ENCODE measurements at places on chromosomes 4 and X. TPM values are rescaled to one million over a fixed set of nuclear protein-coding genes. Genes with fewer than 3 reads are reported as not detected.

GRCh38 chrX:18898492-18898891 is 85.4 kb downstream of the PHKA2 start:
- no peak for DNase-seq

DNA sequence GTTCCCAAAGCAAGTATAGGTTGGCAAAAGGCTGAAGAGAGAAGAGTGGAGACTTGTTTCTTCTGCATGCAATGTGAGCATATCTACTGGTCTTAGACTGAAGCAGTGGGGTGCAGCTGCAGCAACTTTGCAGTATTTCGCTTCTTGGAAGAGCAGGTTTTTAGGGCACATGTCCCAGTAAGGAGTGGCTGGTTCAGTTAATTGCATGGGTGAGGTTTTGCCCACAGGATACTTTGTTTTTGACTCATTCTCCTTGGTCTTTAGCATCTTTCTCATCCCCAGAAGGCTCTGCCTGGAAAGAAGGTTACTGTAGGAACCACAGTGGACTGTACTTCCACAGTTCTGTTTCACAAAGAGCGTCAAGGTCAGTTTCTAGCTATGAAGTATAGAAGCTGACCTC is 68.0 kb upstream of the NR3C2 start:
- no peak for DNase-seq

IKBKG gene
- total RNA-seq, result 24.2 TPM

TRIM75 gene
- not detected for total RNA-seq

GRCh38 chrX:137549851-137550664 is 15.9 kb upstream of the ZIC3 start:
- no peak for DNase-seq

GRCh38 chrX:63506320-63506719 is 155.2 kb upstream of the SPIN4 start:
- DNase-seq, result no peak

GRCh38 chr4:100848841-100849240 is 331.0 kb upstream of the EMCN start:
- DNase-seq, result no peak

GRCh38 chrX:121307449-121307848 is 260.0 kb downstream of the GLUD2 start:
- DNase-seq, result no peak

DNA sequence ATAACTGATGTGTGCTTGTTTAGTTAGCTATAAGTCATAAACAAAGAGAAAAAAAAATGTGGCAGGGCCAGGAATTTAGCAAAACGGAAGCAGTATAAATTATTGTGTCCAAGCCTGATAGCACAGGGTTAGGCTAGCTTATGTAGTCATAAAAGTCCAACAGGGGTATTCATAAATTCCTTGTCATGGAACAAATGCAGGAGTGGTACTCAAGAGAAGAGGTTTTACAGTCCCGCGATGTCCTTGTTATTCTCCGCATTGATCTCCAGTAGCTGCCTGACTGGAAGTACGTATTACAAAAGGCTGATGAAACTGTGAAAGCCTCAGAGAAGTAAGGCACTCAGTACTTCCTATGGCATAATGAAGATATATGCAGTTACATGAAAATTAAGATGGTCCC is 336.9 kb upstream of the TRAM1L1 start:
- no peak for DNase-seq

- no peak for DNase-seq
Observed at GRCh38 chr4:153501578-153501977, 35.4 kb downstream of the TMEM131L start.

DNA sequence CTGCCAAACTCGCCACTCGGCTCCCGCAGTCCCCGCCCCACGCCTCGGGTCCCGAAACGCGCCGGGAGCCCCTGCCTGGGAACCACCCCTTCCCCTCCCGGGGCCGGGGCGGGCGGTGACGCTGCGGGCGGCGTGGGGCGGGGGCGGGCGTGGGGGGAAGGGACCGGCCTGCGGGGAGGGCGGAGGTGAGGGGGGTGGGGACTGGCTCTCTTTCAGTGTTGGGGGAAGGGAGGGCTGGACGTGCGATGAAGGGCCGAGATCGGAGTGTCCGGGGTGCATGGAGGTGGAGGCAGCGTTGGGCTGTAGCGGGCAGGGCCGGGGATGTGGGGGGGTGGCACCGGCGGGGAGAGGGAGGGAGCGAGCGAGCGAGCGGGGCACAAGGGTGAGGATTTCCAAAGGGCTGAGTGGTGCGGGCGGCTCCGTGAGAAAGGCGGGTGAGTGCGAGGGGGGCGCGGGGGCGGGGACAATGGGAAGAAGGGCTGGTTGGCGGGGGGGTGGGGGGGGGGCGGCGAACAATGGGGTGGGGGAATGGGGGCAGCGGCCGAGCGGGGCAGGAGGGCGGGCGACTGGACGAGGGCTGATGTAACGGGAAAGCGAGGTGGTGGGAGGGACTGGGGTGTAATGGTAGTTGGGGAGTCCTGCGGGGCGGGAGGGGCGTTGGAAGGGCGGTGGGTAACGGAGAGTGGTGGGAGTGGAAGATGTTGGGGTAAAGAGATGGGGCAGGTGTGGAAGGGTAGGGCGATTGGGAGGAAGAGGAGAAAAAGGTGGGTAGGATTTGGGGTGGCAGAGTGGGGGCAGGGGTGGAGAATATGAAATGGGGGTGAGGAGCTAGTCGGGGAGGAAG is 578 bp downstream of the DCUN1D4 start:
- peak; percentile 93 for DNase-seq

DNA sequence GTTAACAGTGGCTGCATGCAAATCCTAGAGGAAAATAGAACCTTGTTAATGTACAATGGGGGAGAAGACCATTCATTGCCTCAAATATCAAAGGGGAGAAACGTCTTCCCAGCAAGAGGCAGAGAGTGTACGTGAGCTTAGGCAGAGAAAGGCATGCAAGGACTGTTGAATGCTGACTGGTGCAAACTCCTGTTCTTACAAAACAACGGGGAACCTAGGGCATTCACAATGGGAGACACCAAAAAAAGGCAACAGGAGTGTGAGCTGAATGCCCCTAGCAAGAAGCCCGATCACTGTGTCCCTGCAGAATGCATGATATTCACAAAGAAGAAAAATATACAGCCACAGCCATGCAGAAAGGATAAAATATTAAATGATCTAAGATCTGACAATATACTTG is 184.9 kb downstream of the NSUN7 start:
- no peak for DNase-seq

ZNF711 gene
- 3.2 TPM for total RNA-seq

XAGE5 gene
- not detected for total RNA-seq

TSC22D3 gene
- total RNA-seq, result 187 TPM

DNA sequence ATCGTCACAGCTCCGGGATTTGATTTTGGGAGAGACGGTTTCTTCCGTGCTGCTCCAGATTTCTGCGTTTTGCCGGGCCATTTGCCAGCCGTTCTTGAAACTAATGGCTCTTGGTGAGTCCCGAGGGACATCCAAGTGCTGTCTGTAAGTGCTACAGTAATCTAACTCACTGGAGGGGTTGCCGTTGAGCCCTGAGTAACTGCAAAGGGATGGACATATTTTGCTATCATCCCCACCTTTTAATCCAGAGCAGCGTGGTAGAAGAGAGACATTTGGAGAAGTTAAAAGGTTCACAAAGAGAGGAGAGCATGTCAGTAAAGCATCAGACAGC is 88.9 kb upstream of the PDLIM3 start:
- no peak for DNase-seq

OPN1LW gene
- not detected for total RNA-seq

DNA sequence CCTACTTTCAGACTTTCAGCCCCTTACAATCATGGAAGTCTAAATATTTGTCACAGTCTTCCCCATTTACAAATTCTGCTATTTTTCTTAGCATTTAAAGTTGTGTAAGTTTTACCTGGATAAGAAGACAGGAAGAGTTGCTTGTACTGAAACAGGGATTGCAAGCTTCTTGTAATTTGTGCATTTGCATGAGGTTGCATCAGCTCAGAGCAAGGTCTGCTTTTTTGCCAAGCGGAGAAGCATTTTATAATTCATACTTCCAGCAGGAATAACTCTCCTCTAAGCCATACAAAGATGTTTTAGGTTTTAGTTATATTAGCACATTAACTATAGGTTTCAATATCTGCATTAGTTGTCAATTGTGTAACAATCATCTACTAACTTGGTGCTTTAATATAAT is 922.0 kb upstream of the PABPC4L start:
- no peak for DNase-seq

PABPC1L2B gene
- not detected for total RNA-seq

GRCh38 chr4:185822791-185823190 is 10.8 kb upstream of the SORBS2 start:
- DNase-seq, result no peak

DNA sequence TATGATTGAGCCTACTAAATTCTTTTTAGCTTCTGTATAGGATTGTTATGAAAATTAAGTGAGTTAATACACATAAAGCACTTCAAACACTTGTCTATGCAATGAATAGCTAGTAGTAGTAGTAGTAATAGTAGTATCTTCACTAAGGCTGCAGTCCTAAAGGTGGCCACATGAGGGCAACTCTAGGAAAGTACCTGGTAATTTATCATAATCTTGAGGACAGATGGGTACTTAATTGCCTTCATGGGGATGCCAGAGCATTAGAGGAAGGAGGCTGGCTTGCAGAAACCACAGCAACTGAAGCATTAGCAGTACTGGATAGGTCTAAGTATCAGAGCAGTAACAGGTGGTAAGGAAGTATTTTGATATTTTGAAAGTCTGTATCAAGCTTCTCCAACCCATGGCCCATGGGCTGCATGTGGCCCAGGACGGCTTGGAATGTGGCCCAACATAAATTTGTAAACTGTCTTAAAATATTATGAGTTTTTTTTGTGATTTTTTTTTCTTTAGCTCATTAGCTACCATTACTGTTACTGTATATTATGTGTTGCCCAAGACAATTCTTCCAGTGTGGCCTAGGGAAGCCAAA is 17.3 kb downstream of the NIPAL1 start:
- no peak for DNase-seq

GRCh38 chr4:39169426-39169825 is 12.9 kb upstream of the WDR19 start:
- DNase-seq, result no peak

GDI1 gene
- 108 TPM for total RNA-seq

DNA sequence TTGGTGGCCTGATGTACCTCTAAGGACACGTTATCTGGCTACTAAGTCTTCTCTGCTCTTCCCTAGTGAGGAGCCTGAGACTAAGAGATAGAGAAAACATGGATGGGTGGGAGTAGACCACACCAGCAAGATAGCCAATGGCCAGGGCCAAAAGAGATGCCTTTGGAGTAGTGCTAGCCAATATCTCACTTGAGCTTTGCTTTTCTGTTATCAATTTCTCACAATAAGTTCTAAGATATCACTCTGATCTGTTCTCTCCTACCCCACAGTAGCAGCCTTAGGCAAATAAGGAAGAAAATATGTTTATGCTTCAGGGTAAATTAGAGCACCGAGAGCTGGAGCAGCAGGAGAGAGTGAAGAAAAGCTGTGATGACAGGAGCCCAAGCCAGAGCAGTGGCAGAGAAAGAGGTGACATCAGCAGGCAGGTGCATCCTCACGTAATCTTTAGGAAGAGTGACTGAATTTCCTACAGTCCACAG is 343.9 kb upstream of the NOCT start:
- DNase-seq, result no peak

TCEAL2 gene
- total RNA-seq, result 8.7 TPM

Measured in posterior vena cava (tissue), 2 donors.